ENCODE measurements at places on chromosomes 5 and 9. TPM values are rescaled to one million over a fixed set of nuclear protein-coding genes. Genes with fewer than 3 reads are reported as not detected.

Gene LIFR
- 4.3 TPM for total RNA-seq

Gene HSD17B3
- total RNA-seq: not detected

Gene CLINT1
- total RNA-seq: 58.0 TPM

Gene HTR1A
- not detected for total RNA-seq

Gene PPIC
- total RNA-seq: 16.5 TPM

Gene FEM1C
- 6.6 TPM for total RNA-seq

Gene CREB3
- 63.4 TPM for total RNA-seq

Measured in A549 treated with GW870086 at 1 μM for 4 hours (cell line).